ENCODE measurements at places on chromosomes 2 and 18.

DNA sequence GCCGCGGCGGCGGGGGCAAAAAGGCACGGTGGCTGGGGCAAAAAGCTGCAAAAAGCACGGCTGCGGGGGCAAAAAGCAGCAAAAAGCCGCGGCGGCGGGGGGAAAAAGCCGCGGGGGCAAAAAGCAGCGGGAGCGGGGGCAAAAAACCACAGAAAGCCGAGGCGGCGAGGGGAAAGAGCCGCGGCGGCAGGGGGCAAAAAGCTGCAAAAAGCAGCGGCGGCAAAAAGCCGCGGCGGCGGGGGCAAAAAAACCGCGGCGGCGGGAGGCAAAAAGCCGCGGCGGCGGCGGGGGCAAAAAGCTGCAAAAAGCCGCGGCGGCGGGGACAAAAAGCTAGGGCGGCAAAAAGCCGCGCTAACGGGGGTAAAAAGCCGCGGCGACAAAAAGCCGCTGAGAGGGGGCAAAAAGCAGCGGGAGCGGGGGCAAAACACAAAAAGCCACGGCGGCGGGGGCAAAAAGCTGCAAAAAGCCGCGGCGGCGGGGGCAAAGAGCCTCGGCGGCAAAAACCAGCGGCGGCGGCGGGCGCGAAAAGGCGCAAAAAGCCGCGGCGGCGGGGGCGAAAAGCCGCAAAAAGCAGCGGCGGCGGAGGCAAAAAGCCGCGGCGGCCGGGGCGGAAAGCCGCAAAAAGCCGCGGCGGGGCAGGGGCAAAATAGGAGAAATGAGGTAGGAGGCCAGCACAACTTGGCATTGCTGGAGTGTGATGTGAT lies 123.4 kb downstream of the ANKRD30BL start:
- no peak for DNase-seq

GRCh38 chr2:70685771-70686171 lies 82.2 kb downstream of the ADD2 start:
- no peak for DNase-seq

GRCh38 chr2:218397820-218398436 lies 1.7 kb upstream of the CTDSP1 start:
- DNase-seq = peak; percentile 71

- DNase-seq = no peak
These were observed 22.2 kb downstream of the SMIM21 start for GRCh38 chr18:75405351-75405750.

- no peak for DNase-seq
These were observed 62.6 kb downstream of the KLF7 start for GRCh38 chr2:207103132-207103531.

DNA sequence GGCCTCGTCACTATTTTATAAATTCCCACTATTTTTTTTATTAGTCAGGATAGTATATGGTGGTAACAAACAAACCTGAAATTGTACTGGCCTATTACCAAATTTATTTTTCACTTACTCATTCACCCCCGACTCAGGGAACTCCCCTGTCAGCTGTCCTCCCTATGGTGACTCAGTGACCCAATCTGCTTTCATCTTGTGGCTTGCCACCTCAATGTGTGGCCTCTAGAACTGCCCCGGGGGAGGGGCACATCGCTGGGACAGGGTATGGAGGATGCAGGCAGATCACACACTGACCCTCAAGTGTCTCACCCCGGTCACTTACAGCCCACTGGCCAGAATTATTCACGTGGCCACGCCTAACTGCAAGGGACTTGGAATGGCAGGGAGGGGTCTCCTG lies 71.6 kb downstream of the ACTR2 start:
- no peak for DNase-seq

GRCh38 chr2:188320861-188321260 lies 29.2 kb downstream of the GULP1 start:
- DNase-seq = no peak

DNA sequence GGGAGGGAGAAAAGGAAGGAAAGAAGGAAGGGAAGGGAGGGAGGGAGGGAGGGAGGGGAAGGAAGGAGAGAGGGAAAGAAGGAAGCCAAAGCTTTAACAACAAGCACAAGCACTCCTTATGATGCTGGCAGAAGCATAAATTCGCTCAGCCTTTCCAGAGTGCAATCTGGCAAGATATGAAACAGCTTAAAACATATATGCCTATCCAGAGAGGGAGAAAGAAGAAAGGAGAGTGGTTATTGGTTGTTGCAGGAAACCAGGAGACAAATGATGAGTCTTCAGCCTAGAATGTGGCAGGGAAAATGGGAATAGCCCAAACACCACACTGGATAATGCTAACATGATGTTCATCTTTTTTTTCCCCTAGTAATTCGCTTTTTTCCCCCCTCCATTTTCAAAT lies 64.0 kb downstream of the STPG4 start:
- DNase-seq = no peak

DNA sequence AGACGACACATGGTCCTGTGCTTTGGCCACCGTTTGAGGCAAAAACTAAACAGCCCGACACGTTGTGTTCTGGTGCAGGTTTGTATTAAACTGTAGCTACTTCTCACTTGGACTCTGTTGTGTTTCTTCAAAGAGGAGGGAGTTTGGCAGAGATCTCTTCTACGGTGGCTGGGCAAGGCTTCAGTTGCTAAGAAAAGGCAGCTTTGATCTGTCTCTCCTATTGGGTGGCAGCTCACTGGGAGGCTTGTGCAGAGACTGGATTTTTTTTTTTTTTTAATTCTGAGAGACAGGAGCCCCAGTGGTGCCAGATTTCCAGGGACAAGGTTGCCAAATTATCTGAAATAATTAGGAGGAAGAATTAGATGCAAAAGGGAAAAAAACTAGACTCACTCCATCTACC lies 20.2 kb upstream of the MAPRE3 start:
- no peak for DNase-seq

DNA sequence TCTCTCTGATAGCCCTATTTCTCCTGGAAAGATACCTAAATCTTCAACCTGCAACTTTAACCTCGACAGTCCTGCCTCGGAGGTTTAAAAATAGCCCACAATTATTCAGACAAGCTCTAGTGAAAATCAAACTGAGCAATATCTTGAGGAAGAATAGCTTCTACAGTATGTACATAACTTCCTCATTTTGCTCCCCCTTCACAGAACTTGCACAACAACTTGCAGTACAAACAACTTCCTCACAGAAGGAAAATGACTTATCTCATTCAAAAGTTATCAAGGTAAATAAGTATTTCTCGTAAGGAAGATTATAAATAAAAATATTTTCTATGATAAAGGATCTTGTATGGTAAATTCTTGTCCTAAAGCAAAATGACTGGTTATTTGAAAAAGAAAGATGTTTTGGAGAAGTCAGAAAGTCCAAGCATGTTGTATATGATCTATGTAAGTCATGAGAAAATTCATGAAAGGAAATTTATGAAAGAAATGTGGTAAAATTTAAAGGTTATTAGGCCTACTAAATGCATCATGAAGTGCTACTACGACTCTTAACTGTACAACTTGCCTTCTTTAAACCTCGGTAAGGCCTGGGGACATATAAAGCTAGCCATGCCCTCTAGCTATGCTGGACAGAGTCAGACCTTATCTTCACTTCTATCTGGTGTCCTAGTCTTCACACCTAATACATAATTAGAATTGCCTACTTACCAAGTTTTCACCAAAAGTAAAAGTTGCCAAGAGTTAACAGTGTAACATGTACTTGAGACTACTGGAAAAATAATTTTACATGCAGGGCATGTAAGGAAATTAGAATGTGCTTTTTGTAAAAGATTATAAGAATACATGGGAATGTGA lies 394.5 kb downstream of the DLGAP1 start:
- DNase-seq = no peak

GRCh38 chr2:53576166-53576565 lies 191.4 kb upstream of the CHAC2 start:
- DNase-seq = no peak

GRCh38 chr2:226057914-226058313 lies 658.4 kb downstream of the NYAP2 start:
- DNase-seq = no peak

GRCh38 chr2:216596980-216597509 lies 36.2 kb upstream of the IGFBP2 start:
- no peak for DNase-seq

- no peak for DNase-seq
These were observed 14.1 kb upstream of the ZSWIM2 start for GRCh38 chr2:186862869-186863709.

DNA sequence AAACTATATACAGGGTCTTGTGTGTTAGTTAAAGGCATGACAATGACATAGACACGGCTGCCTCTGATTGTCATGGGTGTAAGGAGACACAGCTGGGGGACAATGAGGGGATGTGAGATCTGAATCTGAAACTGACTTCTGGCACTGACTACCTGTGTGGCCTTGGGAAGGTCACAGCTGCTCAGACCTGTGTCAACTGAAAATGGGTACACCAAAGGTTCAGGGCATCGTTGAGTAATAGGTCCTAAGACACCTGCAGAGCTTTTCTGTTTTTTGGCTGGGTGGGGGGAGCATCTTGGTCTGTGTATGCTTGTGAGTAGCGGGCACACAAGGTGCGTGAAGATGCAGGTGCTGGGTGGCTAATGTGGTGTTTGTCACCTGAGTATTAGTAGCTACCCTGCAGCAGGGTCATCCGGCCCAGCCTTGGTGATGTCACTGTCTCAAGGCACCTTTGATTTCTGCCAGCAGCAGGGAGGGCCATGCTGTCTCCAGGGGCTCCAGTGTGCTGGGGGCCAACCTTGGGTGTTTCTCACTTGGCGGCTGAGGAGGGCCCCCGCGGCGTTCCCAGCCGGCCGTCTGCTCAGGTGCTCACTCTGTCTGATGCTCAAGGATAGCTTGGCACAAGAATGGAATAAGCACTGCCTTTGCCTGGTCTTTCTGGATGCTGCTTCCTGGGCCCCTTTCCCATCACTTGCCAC lies 53.1 kb upstream of the HS6ST1 start:
- no peak for DNase-seq

DNA sequence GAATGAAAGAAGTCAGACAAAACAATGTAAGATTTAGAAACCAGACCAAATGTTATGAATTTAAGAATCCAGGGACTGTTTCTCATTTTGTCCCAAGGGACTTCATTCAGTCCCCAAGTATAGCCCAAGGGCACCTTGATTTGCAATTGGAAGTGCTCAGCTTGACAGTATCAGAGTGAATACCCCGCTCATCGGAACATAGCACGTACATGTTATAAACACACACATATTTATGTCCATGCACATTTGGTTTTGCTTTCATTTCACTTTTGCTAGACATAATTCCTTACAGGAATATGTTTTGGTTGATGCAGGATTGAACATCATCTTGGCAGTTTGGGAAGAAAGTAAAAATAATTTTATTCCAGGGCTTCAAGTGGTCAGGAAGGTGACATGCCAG lies 100.2 kb downstream of the PID1 start:
- no peak for DNase-seq

DNA sequence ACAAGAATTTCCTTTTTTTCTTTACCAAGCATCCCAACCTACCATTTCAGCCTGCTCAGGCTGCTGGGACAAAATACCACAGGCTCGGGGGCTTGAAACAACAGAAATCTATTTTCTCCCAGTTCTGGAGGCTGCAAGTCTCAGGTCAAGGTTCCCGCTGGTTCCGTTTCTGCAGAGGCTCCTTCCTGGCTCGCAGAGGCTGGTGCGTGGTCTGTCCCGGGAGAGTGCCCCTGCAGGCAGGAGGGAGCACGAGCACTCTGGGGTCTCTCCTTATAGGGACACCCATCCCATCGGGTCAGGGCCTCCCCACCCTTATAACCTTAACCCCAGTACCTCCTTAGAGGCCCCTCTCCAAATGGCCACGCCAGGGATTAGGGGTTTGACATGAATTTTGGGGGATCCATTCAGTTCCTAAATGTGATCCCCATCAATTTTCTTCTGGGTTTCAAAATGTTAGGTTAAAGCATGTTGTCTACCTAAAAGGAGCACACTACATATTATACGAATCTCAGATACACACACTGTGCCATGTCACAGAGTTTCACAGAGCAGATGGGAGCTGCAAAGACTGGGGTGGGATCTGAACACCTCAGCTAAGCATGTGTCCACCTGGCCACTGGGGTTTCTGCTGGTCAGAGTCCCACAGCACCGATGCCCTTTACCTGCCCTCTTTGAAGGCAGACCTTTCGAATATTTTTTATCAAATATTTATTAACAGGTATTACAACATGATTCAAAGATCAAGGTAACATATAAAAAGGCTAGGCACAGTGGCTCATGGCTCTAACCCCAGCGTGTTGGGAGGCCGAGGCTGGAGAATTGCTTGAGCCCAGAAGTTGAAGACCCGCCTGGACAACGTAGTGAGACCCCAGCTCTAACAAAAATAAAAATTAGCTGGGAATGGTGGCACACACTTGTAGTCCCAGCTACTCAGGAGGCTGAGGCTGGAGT lies 17.6 kb upstream of the ADI1 start:
- DNase-seq = no peak

GRCh38 chr2:156810094-156810493 lies 373.9 kb downstream of the GPD2 start:
- DNase-seq = no peak

DNA sequence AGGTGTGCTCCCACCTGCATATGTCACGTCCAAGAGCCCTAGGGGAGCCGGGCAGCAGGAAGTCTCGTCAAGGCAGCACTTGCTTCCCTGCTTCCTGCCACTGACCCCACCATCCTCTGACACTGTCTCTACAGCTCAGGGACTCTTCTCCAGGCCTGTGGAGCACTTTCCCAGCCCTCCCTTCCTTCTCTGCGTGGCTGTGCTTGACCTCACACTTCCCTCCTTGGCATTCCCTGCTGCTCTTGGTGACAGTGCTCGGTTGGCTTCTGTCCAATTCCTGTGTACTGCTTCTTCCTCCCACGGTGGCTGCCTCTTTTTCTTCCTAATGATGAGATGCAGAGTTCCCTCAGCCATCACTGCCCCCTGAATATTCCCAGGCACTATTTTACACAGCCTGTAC lies 2.8 kb downstream of the CIDEA start:
- no peak for DNase-seq

- no peak for DNase-seq
These were observed 787.6 kb upstream of the SALL3 start for GRCh38 chr18:78192054-78192453.

GRCh38 chr2:166411473-166412230 lies 35.9 kb upstream of the SCN9A start:
- DNase-seq = no peak

GRCh38 chr18:71105078-71105819 lies 816.4 kb downstream of the SOCS6 start:
- DNase-seq = no peak

DNA sequence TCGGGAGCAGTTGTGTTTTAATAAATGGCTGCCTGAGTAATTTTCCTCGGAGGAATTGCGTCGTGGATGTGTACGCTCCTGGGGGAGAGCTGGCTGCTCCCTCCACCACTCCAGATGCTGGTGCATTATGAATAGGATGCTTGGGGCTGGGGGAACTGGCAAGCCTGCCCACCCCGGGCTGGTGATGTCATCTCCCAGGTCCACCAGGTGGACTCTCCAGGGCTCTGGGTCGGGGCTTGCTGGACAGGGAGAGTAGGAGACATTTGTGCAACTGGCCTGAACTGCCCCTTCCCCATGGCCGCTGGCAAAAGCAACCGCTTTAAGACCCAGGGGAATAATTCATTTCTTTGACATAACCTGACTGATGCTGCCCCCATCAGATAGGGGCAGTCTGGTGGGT lies 158.7 kb downstream of the KLHL29 start:
- DNase-seq = no peak

GRCh38 chr2:22690096-22690495 lies 694.9 kb upstream of the KLHL29 start:
- no peak for DNase-seq

Data from CD4-positive, alpha-beta T cell treated with Interleukin-21 for 1 hour (primary cell).